Activated T-cell treated with anti-CD3 and anti-CD28 coated beads, Interleukin-2, amount 50 U/mL, for 72 hours (primary cell): ENCODE measurements at places on chromosomes 5 and 9. TPM values are rescaled to one million over a fixed set of nuclear protein-coding genes. Genes with fewer than 3 reads are reported as not detected.

TMC1 gene
- total RNA-seq, result not detected

CCNG1 gene
- 236 TPM for total RNA-seq

NTRK2 gene
- total RNA-seq, result 3.3 TPM

CDC25C gene
- 22.6 TPM for total RNA-seq

ANKRD55 gene
- 3.4 TPM for total RNA-seq

FGFR4 gene
- 0.62 TPM for total RNA-seq

ACER2 gene
- total RNA-seq, result 2.8 TPM

EQTN gene
- not detected for total RNA-seq

ACTBL2 gene
- total RNA-seq, result not detected

PCDHGA6 gene
- total RNA-seq, result 0.29 TPM

CD14 gene
- 0.41 TPM for total RNA-seq

LCN15 gene
- total RNA-seq, result not detected

SETX gene
- total RNA-seq, result 55.9 TPM

CNTNAP3B gene
- total RNA-seq, result not detected

DDX4 gene
- total RNA-seq, result 1.0 TPM

NR5A1 gene
- not detected for total RNA-seq

SPATA9 gene
- total RNA-seq, result not detected
